ENCODE measurements at places on chromosomes 2 and 18.

DNA sequence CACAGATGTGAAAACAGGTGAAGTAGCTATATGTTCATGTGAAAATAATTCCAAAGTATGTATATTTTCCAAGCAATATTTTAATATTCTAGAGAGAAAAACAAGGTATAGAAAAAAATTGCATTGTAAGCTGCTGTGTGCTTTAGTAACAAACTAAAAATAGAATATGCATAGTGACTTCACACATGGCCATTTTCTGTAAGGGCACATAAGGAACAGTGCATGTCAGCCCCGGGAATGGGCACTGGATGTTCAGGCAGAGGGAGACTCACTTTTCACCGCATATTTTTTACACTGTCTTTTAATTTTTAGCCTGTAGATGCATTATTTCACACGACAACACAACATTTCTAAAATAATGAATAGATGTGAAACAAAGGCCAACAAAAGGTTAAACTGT is 46.0 kb downstream of the CMPK2 start:
- no peak for DNase-seq

GRCh38 chr2:237625777-237626176 is 1.6 kb upstream of the LRRFIP1 start:
- no peak for DNase-seq

DNA sequence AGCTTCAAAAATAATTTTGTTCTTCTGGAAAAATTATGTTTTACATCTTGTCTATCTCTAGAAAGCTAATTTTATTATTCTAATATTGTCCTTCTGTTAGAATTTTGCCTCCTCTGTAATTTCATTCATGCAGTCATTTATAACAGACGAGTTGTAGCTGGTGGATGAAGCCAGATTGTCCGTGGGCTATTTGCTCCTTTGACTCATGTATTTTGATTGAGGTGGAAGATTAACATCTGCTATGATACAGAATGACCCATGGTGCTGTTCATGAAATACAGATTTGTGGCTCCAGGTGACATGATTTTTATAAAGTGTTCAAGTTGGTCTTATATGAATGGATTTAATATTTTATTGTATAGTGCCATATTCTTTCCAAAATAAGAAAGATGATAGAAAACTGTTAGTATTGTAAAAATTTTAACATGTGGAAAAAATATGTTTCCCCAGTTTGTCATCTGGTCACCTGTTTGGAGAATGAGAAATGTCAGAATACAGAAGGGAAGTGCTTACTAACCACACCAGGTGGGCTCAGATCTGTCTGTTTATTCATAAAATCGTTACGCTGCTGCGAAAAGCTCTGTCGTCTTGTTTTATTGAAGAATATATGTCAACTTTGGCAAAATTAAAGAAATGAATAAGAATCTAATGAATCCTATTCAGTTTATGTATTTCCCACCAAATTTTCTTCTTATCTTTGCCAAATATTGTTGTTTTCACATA is 20.4 kb upstream of the L3MBTL4 start:
- no peak for DNase-seq

- DNase-seq: no peak
These were observed 96.7 kb upstream of the SLC39A10 start for GRCh38 chr2:195560209-195560895.

GRCh38 chr2:105442721-105443120 is 43.9 kb upstream of the FHL2 start:
- no peak for DNase-seq

GRCh38 chr2:21024198-21024597 is 19.7 kb downstream of the APOB start:
- DNase-seq: no peak

DNA sequence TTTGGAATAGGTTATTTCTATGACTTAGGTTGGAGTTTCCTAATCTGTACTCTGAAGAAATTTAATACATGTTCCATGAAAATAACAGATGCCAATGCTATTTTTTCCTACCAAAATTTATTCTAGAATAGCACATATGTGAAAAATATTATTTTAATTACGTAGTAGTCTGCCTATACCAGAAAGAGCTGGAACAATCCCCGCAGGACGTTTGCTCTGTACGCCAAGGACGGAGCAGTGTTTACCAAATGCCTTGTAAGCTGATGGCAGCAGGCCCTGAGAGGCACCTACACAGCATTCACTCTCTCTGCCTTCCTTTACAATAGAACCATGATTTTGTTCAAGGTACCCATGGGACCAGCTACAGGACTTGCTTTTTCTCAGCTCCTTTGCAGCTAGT is 16.8 kb upstream of the SLC1A4 start:
- no peak for DNase-seq

DNA sequence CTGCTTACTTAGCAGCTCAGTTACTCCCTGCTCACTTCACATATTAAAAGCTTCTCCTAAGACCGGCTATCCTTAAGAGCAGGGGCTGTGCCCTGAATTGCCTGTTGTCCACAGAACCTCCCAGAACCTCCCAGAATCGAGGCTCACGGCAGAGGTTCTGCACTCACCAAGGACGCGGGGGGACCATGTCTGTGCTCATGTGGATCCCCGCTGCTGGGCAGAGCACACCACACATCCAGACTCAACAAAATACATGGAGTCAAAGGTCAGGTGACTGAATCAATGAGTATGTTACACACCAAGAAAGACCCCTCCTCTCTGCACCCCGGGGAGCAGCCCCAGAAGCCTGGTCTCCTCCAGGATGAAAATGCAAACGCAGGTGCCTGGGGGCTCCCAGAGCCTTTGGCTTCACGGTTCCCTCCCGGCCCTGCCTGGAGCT is 149.0 kb downstream of the MBP start:
- no peak for DNase-seq

Measured in activated T-cell treated with anti-CD3 and anti-CD28 coated beads, Interleukin-2, amount 50 U/mL, for 24 hours (primary cell).